ENCODE measurements at places on chromosomes 6 and 20.

GRCh38 chr20:20407891-20408805, 40.2 kb downstream of the INSM1 start:
- no peak for DNase-seq

GRCh38 chr20:62979876-62980373, 26.8 kb downstream of the BHLHE23 start:
- DNase-seq: no peak

DNA sequence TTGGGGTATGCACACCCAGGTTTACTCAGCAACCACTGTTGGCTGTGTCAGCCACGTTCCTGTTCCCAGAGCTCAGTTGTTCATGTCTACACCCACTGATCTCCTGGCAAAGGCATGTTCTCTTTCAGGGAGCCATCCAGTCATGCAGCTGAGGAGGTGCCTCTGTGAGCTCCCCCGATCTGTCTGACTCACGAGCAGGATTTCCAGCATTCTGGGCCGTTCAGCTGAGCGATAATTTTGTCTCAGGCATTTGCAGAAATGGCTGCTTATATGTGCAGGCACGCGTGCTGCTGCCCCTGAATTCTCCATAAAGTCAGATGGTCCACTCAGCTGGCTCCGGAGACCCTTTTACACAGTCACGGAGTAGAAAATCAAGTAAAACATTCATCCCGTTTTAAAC, 78.4 kb upstream of the IYD start:
- DNase-seq: no peak

GRCh38 chr6:139081471-139081870, 52.9 kb downstream of the ABRACL start:
- DNase-seq: no peak

All from activated gamma-delta T cell treated with anti-CD3 and anti-CD28 coated beads, Interleukin-2, amount 50 U/mL, for 16 hours (primary cell).